Cerebellar nuclear complex (tissue), 1 donor: ENCODE measurements at places on chromosomes 2 and 18.

DNA sequence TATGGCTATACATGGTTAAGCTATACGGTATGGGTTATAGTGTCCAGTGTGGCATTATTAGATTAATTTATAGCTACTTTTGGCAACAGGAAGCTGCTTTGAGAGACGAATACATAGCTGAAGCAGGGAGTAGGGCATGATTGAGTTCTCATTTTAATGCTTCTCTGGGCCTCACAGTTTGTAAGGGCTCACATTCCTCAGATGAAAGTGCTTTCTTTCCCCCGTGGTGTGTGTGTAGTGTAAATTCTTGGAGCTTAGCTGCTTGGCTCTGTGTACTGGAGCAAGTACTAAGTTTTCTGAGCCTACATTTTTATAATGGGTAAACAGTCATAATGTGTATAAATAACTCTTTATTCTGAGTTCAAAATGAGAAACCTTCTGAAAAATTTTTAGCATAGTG, 173.7 kb downstream of the PTPRM start:
- DNase-seq: no peak

DNA sequence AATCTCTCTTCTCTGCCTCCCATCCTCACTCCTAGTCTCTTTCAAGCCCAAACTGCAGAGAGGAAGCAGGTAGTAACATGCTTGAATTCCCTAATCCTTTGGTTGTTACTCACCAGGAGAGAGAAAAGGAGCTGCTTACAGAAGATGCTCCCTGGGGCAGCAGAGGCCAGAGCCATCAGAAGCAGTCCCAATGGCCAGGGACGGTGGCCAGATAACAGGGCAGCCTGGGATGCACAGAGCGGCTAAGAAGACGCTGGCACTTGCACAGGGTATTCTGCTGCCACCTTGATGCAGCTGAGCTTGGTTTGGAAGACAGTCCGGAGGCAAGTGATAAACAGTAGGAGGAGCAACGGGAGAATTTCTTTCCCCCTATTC, 250 bp downstream of the DSC1 start:
- DNase-seq: no peak

- DNase-seq: no peak
These were observed 117.1 kb downstream of the KLHL29 start for GRCh38 chr2:23502096-23502495.

DNA sequence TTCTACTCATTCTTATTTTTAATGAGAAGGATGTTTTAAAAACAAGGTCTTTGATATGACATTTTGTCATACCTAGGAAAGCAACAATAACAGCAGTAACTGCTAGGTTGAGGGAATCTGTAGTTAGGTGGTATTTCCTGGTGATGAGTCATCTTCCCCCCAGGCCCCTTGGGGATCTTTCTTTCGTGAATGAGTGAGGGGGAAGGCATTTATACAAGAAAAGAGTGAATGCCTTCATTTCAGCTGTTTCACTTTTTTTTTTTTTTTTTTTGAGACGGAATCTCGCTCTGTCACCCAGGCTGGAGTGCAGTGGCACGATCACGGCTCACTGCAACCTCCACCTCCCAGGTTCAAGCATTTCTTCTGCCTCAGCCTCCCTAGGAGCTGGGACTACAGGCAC, 108.6 kb downstream of the MAP4K4 start:
- no peak for DNase-seq

- no peak for DNase-seq
These were observed 456.3 kb upstream of the MYT1L start for GRCh38 chr2:2787301-2787907.

DNA sequence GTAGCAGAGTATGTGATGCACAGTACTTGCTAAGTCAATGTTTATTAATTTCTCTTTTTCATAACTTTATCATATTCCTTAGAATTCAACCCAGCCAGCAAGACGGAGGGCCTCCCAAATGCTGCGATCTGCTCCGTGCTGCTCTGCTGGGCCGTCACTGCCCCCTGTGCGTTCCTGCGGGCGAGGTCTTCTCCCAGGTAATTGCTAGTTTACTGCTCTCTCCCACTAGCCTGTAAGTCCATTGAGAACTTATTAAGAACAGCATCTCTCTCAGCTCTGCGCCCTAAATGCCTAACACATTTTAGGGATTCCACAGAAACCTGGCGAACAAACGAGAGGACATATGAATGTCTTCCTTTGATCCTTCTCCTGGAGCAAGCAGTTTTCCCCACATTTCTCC, 153.6 kb upstream of the ARHGAP28 start:
- no peak for DNase-seq

DNA sequence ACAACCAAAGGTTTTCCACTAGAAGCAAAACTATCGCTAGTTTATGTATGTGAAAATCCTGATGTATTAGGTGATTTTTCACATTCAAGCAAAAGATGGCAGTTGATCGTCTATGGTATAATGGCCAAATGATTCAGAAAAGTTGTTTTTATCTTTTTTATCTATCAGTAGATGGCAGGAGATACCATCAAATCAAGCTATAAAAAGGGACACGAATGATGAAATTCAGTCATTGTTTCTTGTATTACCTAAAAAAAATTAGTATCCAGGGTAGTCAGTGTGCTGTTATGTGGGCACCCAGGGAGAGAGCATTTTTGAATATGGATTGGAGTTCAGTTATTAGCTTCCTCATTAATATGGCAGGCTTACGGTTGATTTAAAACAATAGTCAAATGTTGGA, 22.9 kb upstream of the CAVIN2 start:
- DNase-seq: no peak

- DNase-seq: no peak
These were observed 74.7 kb upstream of the TTC39C start for GRCh38 chr18:23939896-23940295.

DNA sequence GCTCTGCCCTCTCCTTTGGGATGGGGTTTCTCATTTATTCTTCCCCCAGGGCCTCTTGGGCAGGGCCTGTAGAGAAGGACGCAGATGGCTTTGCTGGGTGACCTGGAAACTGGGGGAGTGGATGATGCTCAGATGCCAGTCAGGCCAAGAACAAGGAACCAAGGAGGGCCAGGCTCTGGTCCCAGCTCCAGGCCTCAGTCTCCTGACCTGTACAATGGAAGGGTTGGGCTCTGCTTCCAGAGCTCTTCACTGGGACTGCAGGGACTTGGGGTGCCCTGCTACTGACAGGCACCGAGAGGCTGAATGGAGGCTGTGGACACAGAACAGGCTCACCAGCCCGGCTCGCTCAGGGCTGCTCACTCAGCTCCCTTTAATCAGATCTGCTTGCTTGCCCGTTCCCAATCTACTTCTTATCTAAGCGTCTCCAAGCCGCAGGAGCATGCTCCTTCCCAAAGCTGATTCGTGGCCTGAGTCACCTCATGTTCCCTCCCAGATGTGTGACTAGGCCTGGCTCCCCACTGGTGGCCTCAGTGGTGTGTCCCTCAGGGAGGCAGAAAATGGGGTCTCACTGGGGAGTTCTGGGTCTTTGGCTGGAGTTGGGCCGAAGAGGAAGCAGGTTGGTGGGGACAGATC, 82.6 kb upstream of the ODC1 start:
- DNase-seq: no peak

DNA sequence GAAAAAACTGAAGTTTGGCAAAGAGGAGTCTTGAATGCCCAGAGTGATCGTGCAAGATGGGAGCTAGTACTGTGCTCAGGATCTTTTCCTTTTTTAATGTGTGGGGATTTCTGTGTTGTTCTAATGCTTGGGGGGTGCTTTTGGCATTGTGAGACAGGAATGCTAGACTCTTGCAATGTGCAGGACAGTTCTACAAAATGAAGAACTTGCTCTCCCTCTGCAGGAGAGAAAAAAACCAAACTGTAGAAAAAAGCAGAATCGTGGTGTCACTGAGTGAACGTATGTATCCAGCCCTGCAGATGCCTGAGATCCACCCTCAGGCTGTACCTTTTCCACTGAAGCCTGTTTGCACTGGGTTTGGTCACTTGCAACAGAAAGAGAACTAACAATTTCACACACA, 12.1 kb upstream of the TTC39C start:
- no peak for DNase-seq

DNA sequence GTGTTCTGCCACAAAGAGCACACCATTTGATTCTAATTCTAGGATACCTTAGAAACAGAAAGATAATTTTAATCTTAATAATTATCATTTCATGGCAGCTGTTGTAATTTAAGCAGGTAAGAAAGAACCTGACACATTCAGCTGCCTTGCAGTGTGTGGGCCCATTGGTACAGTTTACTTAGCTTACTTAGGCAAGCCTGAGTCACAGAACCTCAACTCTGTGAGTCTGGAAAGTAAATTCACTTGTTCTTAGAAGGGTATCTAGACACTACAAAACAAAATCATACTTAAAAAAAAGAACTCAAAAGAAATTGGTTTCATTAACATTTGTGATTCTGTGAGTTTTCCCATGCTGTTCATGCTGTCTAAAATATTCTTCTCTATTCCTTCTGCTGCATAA, 956.3 kb upstream of the SLC39A10 start:
- no peak for DNase-seq

DNA sequence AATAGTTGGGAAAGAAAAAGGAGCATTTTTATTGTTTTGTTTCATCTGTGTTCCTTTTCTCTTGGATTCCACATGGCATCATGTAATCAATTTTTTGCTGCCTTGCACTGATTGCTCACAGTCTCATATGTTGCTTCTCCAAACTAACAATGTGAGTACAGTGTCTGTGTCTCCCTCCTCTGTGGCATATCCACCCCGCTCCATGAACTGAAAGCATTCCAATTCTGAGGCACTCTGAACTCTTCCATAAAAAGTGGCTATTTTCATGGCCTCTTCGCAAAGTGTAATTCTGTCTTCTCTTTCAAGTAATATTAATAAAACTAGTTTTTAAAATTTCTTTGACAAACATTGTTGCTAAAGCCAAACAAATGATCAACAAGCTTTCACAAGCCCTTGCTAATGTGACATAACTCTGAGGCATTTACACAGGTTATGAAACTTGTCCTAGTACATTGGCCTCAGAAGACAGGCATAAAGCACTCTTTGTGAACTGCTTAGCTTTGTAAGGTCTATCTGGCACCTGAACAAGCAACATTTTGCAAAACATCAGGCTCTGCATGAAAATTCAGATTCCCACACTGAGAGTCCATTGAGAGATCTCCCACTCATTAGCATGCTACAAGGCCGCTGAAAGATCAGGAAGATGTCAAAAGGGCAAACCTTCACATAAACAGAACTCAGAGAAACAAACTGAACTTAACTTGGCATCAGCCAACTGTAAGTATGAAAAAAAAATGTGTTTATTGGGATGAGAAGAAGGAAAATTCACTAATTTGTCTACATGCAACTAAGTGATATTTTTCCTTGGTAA, 33.0 kb downstream of the GPR75 start:
- DNase-seq: no peak

GRCh38 chr2:105287692-105288091, 41.8 kb downstream of the TGFBRAP1 start:
- no peak for DNase-seq

- DNase-seq: no peak
These were observed 616.6 kb downstream of the METTL4 start for GRCh38 chr18:1954583-1955312.

- DNase-seq: no peak
These were observed 433.3 kb upstream of the TMEFF2 start for GRCh38 chr2:192628017-192628416.

GRCh38 chr2:53933329-53933728, 37.5 kb downstream of the PSME4 start:
- DNase-seq: no peak

GRCh38 chr2:69581774-69582581, 61.6 kb downstream of the AAK1 start:
- DNase-seq: no peak

- DNase-seq: no peak
These were observed 87.3 kb downstream of the ACOXL start for GRCh38 chr2:110819711-110820110.

- no peak for DNase-seq
These were observed 12.6 kb downstream of the FN1 start for GRCh38 chr2:215423234-215423633.

- DNase-seq: no peak
These were observed 27.2 kb upstream of the PTPN2 start for GRCh38 chr18:12911025-12911928.

DNA sequence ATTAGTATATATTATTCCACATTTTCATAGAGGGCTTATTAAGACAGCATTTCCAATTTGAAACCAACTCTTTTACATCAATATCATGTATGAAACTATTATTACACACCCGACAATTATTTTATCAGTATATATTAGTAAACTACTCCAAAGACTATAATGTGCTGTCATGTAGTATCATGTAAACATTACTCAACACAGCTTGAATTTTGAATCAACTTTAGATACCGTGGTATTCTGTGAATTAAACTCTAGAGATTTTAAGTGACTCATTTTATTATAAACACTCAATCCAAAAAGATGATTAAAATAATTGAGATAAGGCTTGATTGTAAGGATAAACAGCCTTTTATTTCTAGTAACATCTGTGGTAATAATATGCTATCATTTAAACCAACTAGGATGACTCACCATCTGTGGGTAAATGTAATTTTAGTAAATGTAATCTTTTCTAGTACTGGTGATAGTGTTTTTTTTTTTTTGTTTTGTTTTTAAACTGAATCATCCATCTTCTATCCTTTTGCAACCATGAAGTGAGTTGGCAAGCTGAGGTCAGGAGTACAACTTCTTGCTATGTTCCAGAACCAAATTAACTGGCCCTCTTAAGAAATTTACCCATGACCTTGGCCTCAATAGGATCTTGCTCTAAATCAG, 144.3 kb upstream of the SMAD7 start:
- no peak for DNase-seq

GRCh38 chr18:29361843-29362242, 1184.9 kb upstream of the CDH2 start:
- no peak for DNase-seq

- no peak for DNase-seq
These were observed 440.9 kb upstream of the UBE2E3 start for GRCh38 chr2:180539541-180539940.

DNA sequence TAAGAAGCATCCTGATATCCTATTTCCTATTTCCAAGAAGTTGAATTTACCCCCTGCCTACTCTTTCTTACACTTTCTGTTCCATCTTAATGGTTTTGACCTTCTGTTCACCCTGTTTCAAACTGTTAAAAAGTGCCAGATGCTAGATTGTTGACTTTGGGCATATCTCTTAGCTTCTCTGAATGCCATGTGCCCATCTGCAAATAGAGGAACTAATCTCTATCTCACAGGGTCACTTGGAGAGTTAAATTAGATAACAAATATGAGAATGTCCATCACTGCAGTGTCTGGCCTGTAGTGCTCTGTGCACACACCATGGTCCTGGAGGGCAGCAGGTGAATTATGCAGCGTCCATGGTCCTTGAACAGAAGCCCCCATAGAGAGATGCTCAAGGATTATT, 83.8 kb downstream of the LRATD1 start:
- no peak for DNase-seq

DNA sequence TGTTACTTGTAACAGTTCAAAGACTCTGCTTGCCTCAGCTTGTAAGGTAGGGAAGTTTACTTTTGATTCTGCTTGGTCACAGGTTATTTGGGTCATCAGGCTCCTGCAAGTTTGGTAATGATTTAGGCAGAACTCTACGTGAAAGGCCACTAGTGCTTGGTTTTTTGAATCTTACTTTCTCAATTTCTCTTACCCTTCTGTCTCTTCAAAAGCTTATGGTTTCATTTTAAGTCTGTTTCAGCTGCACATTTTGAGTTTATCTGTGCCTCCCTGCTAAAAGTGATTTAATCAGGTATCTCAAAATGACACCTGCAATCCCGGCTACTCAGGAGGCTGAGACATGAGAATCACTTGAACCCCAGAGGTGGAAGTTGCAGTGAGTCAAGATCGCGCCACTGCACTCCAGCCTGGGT, 26.3 kb upstream of the MOCOS start:
- no peak for DNase-seq
